ENCODE measurements at places on chromosomes 13 and 19.

- DNase-seq: no peak
Observed at GRCh38 chr13:85694992-85695391, 104.2 kb downstream of the SLITRK6 start.

- DNase-seq: no peak
Observed at GRCh38 chr13:20126541-20127261, 34.2 kb downstream of the GJA3 start.

GRCh38 chr13:72677431-72677830, 50.0 kb downstream of the MZT1 start:
- no peak for DNase-seq

DNA sequence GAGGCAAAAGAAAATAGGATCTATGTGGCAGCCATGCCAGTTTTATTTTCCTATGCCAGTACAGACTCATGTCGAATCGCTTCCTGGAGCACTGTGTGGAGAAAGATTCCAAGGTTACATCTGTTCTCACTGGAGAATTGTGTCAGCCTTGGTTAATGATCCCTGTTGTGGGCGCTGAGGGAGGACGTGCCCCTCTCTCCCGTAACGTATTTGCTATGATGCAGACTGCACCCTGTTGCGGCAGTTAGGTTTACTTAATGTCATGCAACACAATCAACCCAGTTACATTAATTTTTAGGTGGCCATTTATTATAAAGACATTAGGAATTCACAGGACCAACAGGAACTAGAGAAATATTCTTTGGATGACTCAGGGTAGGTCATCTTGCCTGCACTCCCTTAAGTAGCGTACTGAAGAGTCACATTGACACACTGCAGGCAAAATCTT, 892.9 kb downstream of the EFNB2 start:
- no peak for DNase-seq

DNA sequence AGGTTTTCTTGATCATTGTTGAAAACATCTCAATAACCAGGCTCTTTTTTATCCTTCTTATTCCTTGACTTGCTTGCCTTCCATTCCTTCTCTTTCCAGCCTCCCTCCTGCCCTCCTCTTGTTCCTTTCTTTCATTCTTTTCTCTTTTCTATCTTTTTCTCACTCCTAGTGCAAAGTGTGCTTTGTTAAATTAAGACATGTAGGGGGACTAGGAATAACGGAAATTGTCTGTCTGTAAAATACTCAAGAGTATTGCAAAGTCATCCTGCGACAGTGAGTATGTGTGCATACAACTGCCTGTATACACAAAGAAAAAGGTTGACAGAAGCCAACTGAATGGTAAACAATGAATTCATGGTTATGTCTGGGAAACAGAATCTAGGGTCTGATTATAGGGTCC, 70.1 kb downstream of the LRRC63 start:
- DNase-seq: no peak

DNA sequence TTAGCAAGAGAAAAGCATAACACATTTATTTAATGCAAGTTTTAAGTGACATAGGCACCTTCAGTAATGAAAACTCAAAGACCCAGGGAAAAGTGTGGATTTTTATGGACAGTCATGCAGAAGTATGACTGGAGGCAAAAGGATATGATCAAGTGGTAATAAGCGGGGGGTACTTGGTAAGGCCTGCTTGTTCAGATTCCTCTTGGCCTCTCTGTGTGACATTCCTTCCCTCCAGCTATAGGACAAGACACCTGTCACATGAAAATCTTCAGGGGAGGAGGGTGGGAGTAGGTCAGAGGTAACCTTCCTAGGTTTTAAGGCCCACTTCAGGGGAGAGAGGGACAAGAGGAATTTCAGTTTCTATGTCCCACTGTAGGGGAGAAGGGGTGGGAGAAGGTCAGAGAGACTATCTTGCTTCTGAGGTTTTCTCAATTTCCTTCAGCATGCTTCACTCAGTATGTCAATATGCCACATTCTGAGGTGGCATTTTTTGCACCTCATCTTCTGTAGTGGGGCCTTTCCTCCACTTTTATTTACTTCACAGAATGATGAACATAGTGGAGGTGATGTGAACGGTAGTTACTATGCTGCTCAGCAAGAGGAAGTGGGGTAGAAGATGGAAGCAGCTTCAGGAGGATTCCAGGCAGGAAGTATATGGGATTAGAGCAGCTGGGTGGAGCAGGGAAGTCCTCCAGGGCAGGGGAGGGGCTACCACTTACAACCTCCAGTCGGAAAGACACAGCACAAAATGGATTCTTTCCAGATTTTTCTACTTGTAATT, 73.2 kb upstream of the RFC3 start:
- DNase-seq: no peak

GRCh38 chr13:75285310-75285709, 196.7 kb downstream of the TBC1D4 start:
- DNase-seq: no peak

- DNase-seq: no peak
Observed at GRCh38 chr19:35596366-35596999, 10.5 kb downstream of the PMIS2 start.

GRCh38 chr13:36275190-36276002, 22.2 kb downstream of the CCDC169 start:
- no peak for DNase-seq

DNA sequence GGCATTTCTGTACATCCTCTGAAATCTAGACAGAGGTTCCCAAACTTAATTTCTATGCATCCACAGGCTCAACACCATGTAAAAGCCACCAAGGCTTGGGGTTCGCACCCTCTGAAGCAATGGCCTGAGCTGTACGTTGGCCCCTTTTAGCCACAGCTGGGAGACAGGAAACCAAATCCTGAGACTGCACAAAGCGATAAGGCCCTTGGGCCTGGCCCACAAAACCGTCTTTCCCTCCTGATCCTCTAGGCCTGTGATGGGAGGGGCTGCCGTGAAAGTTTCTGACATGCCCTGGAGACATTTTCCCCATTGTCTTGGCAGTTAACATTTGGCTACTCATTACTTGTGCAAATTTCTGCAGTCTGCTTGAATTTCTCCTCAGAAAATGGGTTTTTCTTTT, 766.4 kb downstream of the GPC5 start:
- DNase-seq: no peak

GRCh38 chr19:42762789-42763188, 2.7 kb downstream of the PSG8 start:
- no peak for DNase-seq

- peak; percentile 33 for DNase-seq
Observed at GRCh38 chr19:5627395-5627904, 4.6 kb downstream of the SAFB start.

- no peak for DNase-seq
Observed at GRCh38 chr13:27969082-27969865, at the start of gene CDX2. TSS of gene CDX2 (minus strand) at chr13:27969315. CDS start at chr13:27969006, 309 bp downstream.

DNA sequence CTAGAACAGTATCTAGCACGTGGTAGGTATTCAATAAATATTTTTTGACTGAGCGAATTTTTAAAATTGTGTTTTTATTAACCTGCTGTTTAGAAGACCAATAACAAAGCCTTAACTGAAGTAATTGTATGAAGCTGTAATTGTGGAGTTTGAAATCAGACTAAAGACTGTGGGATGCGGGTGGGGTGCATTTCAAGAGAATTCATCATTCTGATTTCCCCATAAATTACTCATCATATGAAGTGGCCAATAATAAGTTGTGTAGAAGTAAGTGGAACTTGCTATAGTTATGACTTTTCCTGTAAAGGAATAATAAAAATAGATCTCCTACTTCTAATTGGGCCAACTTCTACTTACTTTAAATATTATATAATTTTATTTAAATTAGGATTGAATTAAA, 449.3 kb downstream of the PCDH9 start:
- DNase-seq: no peak

DNA sequence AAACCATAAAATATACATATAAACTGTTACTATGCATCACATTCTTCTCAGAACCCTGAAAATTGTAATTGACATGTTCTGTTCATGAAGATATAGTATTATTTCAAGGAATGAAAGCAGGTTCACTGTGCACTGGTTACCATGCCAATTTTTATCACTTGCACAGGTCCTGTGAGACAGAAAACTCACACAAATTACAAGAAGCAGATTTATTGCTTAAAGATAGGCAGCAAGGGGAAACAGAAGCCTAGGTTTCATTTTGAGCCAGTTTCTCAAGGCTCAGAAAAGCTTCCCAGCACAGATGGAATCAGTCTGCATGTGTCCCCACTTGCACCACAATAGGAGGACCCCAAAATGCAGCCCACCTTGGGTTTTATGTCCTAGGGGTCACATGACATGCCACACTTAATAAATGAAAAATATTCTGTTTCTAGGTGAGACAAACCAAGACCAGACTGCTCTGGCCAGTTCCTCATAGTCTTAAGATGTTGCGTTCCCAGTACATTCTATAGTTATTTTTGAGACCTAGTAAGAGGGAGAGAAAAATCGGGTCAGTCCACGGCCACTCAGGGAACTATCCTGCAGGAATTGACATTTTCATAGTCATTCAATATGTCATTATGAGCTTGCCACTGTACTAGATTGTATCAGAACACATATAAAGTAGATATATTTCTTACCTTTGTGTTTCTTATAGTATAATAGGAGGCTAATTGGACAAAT, 459.1 kb upstream of the ATXN8OS start:
- DNase-seq: no peak

GRCh38 chr13:53200075-53200474, 171.5 kb downstream of the OLFM4 start:
- no peak for DNase-seq

DNA sequence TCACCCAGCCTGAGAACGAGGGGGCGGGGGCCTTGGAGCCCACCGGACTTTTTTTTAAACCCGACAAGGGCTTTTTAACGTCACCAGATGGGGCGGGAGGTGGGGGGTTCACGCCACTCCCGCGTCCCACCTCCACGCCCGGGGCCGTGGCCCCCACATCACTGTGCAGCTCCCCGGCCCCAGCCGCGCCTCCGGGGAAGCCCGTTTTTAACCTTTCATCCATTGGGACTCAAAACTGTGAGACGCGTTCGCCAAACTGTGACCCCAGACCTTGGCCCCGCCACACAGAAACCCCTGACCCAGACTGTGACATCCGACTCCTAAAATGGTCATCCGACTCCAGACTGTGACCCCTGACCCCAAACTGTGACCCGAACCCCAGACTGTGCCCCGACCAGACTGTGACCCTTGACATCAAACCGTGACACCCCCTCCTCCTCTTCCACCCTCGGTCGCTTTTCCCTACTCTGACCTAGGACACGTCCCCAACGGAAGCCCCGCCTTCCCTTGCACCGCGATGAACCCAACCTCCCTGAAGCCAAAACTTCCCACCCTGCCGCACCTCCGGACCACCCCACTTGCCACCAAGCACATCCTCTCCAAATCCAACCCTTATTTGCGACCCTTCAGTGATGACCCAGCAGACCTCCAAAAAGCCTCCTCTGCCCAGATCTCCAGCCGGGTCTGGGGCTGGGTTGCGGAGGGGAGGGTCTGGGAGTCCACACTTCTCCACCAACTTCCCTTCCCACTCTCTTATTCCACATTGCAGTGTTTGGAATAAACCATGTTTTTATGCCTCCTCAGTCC, 1.5 kb upstream of the GRWD1 start:
- no peak for DNase-seq

GRCh38 chr19:47032171-47032811, 12.7 kb downstream of the NPAS1 start:
- peak; percentile 50 for DNase-seq

GRCh38 chr13:24931450-24932251, 164.3 kb upstream of the PABPC3 start:
- DNase-seq: no peak

- no peak for DNase-seq
Observed at GRCh38 chr13:87331178-87331577, 340.0 kb upstream of the SLITRK5 start.

- DNase-seq: no peak
Observed at GRCh38 chr19:18596752-18597157, 8.2 kb downstream of the REX1BD start.

DNA sequence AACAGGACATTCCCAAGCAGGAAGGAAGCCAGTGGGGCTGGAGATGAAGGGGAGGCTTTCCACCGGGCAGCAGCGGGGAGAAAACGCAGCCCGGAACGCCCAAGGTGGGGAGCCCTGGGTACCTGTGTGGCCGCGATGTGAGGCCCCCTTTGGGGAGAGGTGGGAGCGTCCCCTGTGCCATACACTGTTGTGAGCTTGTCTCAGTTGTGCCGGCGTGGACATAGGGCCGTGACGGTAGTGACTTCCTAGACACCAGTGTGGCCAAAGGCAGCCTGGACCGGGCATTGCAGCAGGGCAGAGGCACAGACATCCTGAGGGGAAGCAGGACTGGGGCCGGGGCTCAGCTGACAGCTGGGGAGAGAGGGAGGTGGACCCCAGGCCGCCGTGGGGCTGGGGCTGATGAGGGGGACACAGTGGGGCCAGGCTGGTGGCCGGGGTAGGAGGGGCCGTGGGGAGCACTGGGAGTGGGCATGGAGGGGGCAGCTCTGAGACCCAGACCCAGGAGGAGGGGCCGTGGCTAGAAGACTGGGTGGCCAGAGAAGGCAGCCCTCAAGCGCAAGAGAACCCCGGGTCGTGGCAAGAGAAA, 38.5 kb upstream of the TFDP1 start:
- DNase-seq: no peak

DNA sequence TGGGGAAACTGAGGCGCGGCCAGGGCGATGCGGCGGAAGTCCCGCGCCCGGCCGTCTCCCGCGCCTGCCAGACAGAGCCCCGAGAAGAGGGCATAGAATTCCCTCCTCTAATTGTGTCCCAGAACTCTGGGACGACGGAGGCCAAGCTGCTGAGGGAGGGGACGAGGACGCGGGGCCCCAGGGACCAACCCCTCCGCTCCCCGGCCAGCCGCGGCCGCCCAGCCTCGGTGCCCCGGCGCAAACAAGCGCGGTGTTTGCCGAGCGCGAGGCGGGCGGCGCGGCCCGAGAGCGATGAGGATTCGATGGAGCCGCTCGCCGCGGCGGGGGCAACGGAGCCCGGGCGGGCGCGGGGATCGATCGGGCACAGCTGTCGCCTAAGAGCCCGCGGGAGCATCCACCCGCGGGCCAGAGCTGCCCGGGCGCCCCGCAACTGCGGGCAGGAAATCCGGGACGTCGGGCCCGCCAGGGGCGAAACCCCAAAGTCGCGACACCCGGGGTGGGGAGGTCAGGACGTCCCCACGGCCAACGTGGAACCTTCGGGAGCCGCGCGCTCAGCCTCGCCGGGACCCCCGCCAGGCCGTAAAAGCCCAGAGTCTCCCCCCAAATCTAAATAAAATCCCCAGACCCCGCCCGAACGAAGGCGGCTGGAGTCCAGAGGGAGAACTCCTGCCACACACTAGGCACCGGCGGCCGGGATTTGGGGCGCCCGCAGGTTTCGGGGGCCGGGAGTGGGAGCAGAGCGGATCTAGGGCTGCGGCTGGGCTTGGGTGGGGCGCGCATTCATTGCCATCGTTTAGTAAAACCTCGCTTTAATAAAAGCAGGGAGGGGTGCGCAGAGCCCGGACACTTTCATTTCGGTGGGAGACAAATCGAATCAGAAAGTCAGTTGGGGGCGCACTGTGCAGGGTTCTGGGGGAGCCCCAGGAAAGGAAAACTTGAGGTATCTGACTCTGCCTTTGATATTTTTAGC, 3.6 kb upstream of the ONECUT3 start:
- no peak for DNase-seq

GRCh38 chr13:106530171-106530851, 5.2 kb downstream of the EFNB2 start:
- no peak for DNase-seq

All from activated T-cell treated with anti-CD3 and anti-CD28 coated beads for 24 hours (primary cell).